Liver (tissue), 10 donors: ENCODE measurements at places on chromosomes 16 and 17. TPM values are rescaled to one million over a fixed set of nuclear protein-coding genes. Genes with fewer than 3 reads are reported as not detected.

- H3K4me1 ChIP-seq: peaks cover 7% of the 10 kb centered on the region
- H3K36me3 ChIP-seq: no peaks in the 10 kb centered on the region
- no peaks in the 10 kb centered on the region for H3K27me3 ChIP-seq
- no peak overlapping the region for H3K4me3 ChIP-seq
- DNase-seq: no peak
Observed at GRCh38 chr17:8277317-8277716, 11.2 kb upstream of the RANGRF start.

- no peaks in the 10 kb centered on the region for H3K4me1 ChIP-seq
- no peak for DNase-seq
- H3K27me3 ChIP-seq: no peaks in the 10 kb centered on the region
- no peak overlapping the region for H3K4me3 ChIP-seq
Observed at GRCh38 chr17:60065867-60066266, 12.9 kb downstream of the HEATR6 start.

DNA sequence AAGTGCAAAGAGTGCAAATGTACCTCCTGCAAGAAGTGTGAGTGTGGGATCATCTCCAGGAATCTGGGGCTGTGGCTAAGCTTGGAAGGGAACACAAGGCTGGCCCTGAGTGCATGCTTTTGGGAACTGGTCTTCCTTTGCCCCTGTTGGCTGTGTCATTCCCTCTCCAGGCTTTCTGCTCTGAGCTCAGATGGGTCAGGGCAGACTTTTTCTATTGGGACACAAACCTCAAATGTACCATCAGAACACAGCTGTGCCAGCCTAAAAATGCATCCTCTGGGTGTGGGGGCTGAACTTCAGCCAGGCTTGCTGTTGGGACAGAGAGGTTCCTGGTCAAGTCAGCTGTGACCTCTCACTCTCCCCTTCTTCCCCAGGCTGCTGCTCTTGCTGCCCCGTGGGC, 914 bp downstream of the MT1B start:
- no peak overlapping the region for H3K4me3 ChIP-seq
- H3K36me3 ChIP-seq: no peaks in the 10 kb centered on the region
- no peak for DNase-seq
- peaks cover 11% of the 10 kb centered on the region for H3K4me1 ChIP-seq
- no peaks in the 10 kb centered on the region for H3K27me3 ChIP-seq

Gene OTOP3
- total RNA-seq: not detected

Gene SOX9
- 0.84 TPM for total RNA-seq

DNA sequence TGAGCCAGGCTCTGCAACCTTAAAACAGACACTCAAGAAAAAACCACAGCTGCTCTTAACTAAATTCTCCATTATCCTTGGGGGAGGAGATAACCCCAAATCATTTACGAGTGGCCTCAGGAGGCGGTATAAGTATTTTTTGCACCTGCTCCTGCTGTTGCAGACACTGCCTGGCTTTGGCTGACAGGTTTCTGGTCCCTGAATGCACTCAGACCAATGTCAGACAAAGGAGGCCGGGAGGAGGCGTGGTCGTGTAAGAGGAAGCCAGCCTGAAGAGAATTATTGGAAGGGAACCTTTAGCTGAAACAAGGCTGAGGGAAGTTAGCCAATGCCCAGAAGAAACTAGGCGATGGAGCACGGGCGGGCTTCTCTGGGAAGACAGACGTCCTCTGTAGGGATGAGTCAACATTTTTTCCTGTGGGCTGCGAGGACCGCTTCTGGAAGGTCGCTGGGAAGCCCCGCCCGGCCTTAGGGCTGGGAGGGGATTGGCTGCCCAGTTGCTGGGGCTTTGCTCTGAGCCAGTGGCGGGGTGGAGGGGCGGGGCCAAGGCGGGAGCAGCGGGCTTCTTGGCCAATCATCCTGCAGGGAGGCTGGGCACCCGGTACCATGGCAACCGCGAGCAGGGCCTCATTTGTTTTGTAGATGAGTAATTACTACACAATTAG, 82.3 kb downstream of the CCDC182 start:
- no peaks in the 10 kb centered on the region for H3K4me1 ChIP-seq
- no peaks in the 10 kb centered on the region for H3K36me3 ChIP-seq

Gene NTN1
- 7.1 TPM for total RNA-seq

DNA sequence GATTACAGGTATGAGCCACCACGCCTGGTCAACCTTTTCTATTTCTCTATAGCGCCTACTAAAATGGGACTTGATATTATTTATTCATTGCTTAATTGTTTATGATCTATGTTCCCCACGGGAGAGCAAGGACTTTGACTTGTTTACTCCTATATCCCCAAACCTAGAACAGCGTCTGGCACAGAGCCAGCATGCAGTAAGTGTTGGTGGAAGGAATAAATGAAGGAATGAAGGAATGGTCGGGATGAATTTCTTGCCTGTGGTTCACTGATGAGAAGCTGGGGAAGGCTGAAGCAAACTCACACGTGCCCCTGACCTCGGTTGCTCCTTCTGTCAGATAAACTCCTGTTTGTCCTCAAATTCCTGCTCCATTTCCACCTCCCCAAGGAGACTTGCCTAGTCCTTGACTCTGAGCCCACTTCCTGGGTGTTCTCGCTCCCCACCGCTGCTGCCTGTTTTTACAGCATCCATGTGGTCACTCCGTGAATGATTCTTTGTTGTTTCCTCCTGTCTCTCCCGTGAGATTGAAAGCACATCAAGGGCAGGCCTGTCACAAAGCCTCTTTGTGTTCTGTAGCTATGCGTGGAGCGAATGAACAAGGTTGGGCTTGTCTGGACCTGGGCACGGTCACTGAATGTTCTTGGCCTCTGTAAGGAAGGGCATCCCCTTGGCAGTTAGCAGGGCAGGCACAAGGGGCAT, 17.3 kb downstream of the C17orf100 start:
- H3K27ac ChIP-seq: no peak overlapping the region
- H3K36me3 ChIP-seq: no peaks in the 10 kb centered on the region
- H3K27me3 ChIP-seq: no peaks in the 10 kb centered on the region
- H3K4me1 ChIP-seq: peaks cover 2% of the 10 kb centered on the region
- DNase-seq: no peak

DNA sequence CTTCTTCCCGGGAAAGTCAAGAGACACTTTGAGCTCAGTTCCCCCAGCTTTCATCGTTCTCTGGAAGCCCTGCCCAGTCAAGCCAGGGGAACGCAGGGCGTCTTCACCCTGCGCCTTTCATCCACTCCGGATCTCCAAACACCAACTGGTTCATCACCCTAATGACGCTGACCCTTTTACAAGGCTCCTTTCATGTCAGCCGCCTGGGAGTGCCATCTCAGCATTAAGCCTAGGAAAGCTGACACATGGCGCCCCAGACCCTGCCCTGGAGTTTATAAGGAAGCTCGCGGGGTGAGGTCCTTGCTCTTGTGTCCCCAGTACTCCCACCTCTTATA, 594 bp upstream of the DNAJC7 start:
- H3K27me3 ChIP-seq: no peaks in the 10 kb centered on the region
- peak overlapping the region; percentile 94 for H3K27ac ChIP-seq
- no peak for DNase-seq
- H3K36me3 ChIP-seq: peaks cover 8% of the 10 kb centered on the region

Gene MGAT5B
- total RNA-seq: 0.25 TPM

- no peaks in the 10 kb centered on the region for H3K4me1 ChIP-seq
- H3K27ac ChIP-seq: no peak overlapping the region
- no peaks in the 10 kb centered on the region for H3K36me3 ChIP-seq
- no peak overlapping the region for H3K4me3 ChIP-seq
Observed at GRCh38 chr17:69874175-69874670, 200.8 kb upstream of the KCNJ16 start.

DNA sequence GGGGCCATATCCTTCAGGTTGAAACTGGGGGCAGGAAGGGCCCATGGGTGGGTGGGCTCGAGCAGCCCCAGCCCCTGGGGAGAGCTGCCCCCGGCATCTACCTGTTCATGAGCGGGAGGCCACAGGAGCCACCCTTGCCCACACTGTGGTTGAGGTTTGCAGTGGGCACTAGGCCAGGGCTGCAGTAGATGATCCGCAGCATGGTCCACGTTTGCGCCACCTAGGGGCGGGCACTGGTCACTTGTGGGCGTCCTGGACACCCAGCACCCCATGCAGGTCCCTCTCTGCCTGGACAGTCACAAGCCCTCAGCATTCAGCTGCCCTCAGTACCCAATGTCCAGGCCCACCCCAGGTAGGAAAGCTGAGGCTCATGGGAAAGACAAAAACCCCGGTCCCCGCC, 1.8 kb upstream of the JMJD8 start:
- H3K27me3 ChIP-seq: no peaks in the 10 kb centered on the region
- no peak overlapping the region for H3K27ac ChIP-seq
- no peak overlapping the region for H3K4me3 ChIP-seq
- peaks cover 33% of the 10 kb centered on the region for H3K4me1 ChIP-seq
- peaks cover 8% of the 10 kb centered on the region for H3K36me3 ChIP-seq

GRCh38 chr17:4839221-4839620, 6.1 kb downstream of the MINK1 start:
- H3K27ac ChIP-seq: no peak overlapping the region
- DNase-seq: no peak
- no peaks in the 10 kb centered on the region for H3K27me3 ChIP-seq
- no peak overlapping the region for H3K4me3 ChIP-seq

DNA sequence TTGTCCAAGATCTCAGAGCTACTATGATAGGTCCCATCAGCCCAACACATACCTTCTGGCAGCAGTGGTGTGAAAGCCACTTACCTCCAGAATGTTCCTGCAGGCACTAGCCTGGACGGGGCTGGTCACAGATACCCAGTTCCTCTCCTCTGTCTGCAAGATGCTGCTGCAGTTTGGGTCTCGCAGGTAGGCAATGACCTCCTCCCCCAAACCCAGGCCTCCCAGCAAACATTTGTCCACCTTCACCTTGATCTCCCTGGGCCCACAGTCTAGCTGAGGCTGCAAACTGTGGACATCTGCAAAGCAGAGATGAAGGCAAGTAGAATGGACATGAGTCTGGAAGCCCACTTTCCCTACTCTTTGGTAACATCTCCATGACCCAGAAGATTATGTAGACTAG, 7.1 kb downstream of the GP2 start:
- DNase-seq: no peak
- no peaks in the 10 kb centered on the region for H3K27me3 ChIP-seq
- no peak overlapping the region for H3K4me3 ChIP-seq
- H3K36me3 ChIP-seq: no peaks in the 10 kb centered on the region

DNA sequence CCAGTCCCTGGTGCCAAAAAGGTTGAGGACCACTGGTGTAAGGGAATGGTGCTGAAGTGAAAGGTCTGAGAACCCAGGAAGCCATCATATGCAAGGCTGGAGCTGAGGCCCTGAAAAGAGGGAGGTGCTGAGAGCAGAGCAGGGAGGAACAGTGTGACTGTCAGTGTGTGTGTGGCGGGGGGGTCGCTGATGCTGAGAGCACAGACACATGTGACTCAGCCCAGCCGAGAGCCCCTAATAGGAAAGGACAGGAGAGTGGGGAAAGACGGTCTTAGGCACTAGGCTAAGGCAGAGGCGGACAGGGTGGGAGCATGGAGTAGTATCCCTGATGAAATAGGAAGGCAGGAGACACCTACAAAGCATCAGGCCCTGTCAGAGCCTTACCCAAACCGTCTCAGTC, 1.2 kb downstream of the B9D1 start:
- no peaks in the 10 kb centered on the region for H3K27me3 ChIP-seq
- peaks cover 31% of the 10 kb centered on the region for H3K4me1 ChIP-seq
- H3K27ac ChIP-seq: no peak overlapping the region
- H3K36me3 ChIP-seq: no peaks in the 10 kb centered on the region
- no peak for DNase-seq

- H3K27ac ChIP-seq: no peak overlapping the region
- H3K36me3 ChIP-seq: no peaks in the 10 kb centered on the region
- no peaks in the 10 kb centered on the region for H3K27me3 ChIP-seq
- H3K4me3 ChIP-seq: no peak overlapping the region
- DNase-seq: no peak
Observed at GRCh38 chr16:20942256-20942655, 41.7 kb downstream of the LYRM1 start.

DNA sequence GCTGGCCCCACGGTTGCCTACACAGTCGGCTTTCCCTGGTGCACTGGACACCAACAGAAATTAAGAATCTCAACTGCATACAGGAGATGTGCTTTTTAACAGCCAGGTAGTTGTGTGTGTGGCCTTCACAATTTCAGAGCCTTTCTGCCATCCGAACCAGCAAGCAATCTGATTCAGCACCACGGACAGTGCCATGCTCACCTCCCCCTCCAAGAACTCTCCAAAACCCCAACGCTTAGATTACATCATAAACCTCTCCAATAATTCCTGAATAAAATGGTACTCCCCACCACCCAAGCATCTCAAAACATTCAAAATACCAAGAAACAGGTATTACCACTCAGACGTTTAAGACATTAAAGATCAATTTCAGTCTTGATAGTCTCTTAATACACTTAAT, 31.8 kb downstream of the USP7 start:
- H3K4me3 ChIP-seq: no peak overlapping the region
- peaks cover 19% of the 10 kb centered on the region for H3K36me3 ChIP-seq
- no peaks in the 10 kb centered on the region for H3K27me3 ChIP-seq
- H3K27ac ChIP-seq: no peak overlapping the region
- peak; percentile 56 for DNase-seq

DNA sequence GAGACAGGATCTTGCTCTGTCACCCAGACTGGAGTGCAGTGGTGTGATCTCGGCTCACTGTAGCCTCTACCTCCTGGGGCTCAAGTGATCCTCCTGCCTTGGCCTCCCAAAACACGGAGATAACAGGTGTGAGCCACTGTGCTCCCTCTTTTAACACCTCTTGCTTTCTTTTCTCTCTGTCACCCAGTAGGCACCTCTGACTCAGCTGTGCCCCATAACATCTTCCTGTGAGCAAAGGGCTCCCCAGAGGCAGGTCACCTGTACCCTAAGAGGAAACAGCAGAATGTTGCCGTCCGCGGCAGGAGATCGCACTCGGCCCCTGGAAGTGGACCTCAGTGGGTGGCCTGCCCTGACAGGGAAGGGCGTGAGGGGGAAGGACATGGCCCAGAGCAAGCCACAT, 918 bp upstream of the NLRC3 start:
- DNase-seq: no peak
- no peak overlapping the region for H3K4me3 ChIP-seq
- no peak overlapping the region for H3K27ac ChIP-seq
- no peaks in the 10 kb centered on the region for H3K27me3 ChIP-seq
- H3K36me3 ChIP-seq: no peaks in the 10 kb centered on the region
- no peaks in the 10 kb centered on the region for H3K4me1 ChIP-seq

DNA sequence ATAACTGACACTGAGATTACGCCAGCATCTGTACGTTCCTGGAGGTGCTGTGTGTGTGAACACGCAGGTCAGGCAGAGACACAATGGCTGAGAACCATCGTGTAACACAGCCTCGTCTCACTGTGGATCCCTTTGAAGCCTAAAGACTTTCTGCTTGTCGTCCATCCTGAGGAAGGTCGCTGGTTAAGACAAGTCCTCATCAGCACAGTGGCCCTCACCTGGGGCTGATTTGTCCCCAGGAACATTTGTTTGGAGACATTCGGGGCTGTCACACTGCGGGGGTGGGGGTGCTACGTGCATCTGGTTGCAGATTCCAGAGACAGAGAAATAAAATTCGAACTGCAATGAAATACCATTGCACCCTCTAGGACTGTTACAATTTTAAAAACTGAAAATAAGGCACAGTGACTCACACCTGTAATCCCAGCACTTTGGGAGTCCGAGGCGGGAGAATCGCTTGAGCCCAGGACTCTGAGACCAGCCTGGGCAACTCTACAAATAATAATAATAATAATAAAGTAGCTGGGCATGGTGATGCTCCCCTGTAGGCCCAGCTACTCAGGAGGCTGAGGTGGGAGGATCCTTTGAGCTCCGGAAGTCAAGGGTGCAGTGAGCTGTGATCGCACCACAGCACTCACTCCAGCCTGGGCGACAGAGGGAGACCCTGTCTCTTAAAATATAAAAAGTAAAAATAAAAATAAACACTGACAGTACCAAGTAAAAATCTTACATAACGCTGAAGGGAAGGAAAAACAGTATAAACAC, 112.0 kb upstream of the METRNL start:
- DNase-seq: no peak
- H3K27me3 ChIP-seq: no peaks in the 10 kb centered on the region
- H3K4me3 ChIP-seq: no peak overlapping the region
